ENCODE measurements at places on chromosomes 1 and 21. TPM values are rescaled to one million over a fixed set of nuclear protein-coding genes. Genes with fewer than 3 reads are reported as not detected.

DNA sequence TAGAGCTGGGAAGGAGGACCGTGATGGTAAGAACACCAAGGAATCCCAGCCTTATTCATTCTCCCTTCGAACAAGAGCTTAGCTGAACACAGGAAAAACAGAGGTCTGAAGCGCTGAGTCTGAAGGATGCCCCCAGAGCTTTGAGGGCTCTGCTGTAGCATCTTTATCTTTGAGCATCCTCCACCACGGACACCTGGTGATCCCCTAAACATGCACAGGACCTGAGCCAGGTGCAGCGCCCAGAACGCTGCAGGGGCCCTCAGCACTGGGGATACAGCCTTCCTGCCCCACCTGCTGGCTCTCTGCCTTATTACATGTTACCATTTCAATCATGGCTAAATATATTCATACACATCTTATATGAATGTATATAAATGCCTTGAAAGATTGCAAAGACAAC is 7.7 kb upstream of the GPATCH4 start:
- peaks cover 18% of the 10 kb centered on the region for H3K4me1 ChIP-seq
- peak; percentile 47 for DNase-seq
- peaks cover 20% of the 10 kb centered on the region for H3K27me3 ChIP-seq
- H3K36me3 ChIP-seq, result no peaks in the 10 kb centered on the region

GRCh38 chr1:155070158-155070621 is 6.7 kb downstream of the EFNA4 start:
- H3K36me3 ChIP-seq, result no peaks in the 10 kb centered on the region
- H3K27me3 ChIP-seq, result no peaks in the 10 kb centered on the region
- no peak overlapping the region for H3K27ac ChIP-seq
- peaks cover 5% of the 10 kb centered on the region for H3K4me1 ChIP-seq

Gene DHCR24
- 369 TPM for total RNA-seq

DNA sequence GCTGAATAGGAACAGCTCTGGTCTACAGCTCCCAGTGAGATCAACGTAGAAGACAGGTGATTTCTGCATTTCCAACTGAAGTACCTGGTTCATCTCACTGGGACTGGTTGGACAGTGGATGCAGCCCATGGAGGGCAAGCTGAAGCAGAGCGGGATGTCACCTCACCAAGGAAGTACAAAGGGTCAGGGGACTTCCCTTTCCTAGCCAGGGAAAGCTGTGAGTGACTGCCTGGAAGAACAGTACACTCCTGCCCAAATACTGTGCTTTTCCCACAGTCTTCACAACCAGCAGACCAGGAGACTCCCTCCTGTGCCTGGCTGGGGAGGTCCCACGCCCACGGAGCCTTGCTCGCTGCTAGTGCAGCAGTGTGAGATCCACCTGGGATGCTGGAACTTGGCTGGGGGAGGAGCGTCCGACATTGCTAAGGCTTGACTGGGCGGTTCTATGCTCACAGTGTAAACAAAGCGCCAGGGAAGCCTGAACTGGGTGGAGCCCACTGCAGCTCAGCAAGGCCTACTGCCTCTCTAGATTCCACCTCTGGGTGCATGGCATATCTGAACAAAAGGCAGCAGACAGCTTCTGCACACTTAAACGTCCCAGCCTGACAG is 14.7 kb downstream of the CR1L start:
- no peak overlapping the region for H3K27ac ChIP-seq
- H3K4me3 ChIP-seq, result no peak overlapping the region
- no peak for DNase-seq

Gene SYDE2
- total RNA-seq, result 10.3 TPM

All from PC-9 (cell line).